Cerebellar nuclear complex (tissue), 1 donor: ENCODE measurements at places on chromosomes 6 and 20.

GRCh38 chr6:122839472-122839871 lies 50.4 kb downstream of the SMPDL3A start:
- no peak for DNase-seq

- DNase-seq = no peak
Measured at GRCh38 chr20:2914160-2914559, 40.9 kb downstream of the PTPRA start.

GRCh38 chr6:79718509-79719247 lies 87.5 kb downstream of the SH3BGRL2 start:
- DNase-seq = no peak

DNA sequence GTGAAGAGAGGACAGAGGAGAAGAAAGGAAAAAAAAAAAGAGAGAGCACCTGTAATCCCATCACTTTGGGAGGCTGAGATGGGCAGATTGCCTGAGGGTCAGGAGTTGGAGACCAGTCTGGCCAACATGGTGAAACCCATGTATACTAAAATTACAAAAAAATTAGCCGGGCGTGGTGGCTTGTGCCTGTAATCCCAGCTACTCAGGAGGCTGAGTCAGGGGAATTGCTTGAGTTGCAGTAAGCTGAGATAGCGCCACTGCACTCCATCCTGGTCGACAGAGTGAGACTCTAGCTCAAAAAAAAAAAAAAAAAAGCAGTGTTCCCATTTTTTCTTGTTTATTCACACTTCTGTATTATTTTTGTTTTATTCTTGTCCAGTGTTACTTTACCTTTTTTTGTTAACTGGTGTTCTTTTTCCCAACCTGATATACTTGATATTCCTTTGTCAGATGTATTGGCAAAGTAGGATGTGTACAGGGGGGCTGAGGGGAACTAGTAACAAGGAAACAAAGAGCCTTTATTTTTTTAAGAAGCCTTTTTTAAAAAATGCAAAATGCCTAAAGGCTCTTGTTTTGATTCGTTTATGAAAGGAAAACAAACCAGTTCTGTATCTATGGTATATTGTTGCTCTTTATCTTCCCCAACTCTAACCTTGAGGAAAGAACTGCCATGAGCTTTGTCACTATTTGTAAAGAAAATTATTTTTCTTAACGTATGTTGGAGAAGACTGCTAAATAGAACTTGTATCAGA lies 22.3 kb downstream of the COL19A1 start:
- DNase-seq = no peak

DNA sequence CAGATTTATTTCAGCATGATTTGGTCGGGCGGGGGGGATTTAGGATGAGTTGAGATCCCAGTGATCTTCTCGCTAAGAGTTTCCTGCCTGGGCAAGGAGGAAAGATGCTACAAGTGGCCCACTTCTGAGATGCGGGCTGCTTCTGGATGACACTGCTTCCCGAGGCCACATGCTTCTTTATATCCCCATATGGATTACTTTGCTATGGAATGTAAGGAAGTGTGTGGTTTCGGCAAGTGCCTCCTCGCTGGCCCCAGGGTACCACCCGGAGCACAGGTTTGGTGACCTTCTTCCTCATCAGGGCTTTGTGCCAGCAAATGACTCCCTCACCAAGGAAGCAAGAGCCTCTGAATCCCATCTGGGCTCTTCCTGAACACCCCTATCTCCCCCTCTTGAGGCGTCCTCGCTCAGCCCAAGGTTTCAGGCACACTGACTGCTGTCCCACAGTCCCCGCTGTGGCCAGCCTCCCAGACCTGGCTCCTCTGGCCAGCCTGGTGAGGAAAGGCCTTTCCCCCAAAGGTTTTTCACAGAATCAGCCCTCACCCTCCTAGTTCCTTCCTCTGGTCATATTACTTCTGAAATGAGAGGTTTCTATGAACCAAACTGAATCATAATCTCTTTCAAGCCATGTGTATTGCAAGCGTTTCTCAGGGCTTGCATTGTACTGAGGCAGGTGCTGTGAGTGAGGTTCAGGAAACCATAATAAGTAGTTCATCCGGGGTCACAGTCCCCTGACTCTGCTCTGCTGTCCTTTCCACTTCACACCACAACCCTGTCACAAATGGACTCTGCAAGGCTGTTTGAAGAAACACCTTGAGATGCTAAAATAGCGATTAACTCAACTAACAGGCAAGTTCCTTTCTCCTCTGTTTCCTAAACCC lies 41.7 kb upstream of the IL17A start:
- DNase-seq = no peak

GRCh38 chr6:69775585-69775849 lies 21.3 kb downstream of the LMBRD1 start:
- DNase-seq = no peak

DNA sequence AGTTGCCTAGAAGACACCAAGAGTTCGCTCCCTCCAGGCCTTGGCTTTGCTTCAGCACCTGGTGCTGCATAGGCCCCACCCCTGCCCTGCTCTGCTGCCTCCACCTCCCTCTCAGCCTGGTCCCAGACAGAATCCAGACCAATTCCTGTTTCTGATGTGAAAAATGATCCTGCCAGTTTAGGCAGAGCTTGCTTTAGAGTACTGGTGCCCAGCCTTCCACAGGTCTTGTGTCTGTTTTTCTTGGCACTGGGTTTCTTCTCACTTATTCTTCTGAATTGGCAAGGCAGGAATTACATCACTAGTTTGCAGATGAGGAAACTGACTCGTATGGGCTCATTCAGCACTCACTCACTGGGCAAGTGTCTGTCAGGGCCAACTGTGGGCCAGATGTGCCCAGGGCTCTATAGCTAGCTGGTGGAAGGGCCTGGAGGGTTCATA lies 53.0 kb downstream of the HLA-A start:
- DNase-seq = no peak
